ENCODE measurements at places on chromosomes 2 and 18.

GRCh38 chr18:67514901-67515540, 1.5 kb downstream of the DSEL start:
- DNase-seq: no peak

- no peak for DNase-seq
Measured at GRCh38 chr2:186910996-186911395, 62.0 kb upstream of the ZSWIM2 start.

DNA sequence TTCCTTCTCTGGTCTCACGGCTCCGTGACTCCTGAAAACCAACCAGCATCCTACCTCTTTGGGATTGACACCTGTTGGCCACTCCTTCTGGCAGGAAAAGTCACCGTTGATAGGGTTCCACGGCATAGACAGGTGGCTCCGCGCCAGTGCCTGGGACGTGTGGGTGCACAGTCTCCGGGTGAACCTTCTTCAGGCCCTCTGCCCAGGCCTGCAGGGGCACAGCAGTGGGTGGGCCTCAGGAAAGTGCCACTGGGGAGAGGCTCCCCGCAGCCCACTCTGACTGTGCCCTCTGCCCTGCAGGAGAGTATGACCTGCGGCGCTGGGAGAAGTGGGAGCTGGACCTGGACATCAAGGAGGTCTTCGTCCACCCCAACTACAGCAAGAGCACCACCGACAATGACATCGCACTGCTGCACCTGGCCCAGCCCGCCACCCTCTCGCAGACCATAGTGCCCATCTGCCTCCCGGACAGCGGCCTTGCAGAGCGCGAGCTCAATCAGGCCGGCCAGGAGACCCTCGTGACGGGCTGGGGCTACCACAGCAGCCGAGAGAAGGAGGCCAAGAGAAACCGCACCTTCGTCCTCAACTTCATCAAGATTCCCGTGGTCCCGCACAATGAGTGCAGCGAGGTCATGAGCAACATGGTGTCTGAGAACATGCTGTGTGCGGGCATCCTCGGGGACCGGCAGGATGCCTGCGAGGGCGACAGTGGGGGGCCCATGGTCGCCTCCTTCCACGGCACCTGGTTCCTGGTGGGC, 10.0 kb downstream of the PROC start:
- DNase-seq: no peak

DNA sequence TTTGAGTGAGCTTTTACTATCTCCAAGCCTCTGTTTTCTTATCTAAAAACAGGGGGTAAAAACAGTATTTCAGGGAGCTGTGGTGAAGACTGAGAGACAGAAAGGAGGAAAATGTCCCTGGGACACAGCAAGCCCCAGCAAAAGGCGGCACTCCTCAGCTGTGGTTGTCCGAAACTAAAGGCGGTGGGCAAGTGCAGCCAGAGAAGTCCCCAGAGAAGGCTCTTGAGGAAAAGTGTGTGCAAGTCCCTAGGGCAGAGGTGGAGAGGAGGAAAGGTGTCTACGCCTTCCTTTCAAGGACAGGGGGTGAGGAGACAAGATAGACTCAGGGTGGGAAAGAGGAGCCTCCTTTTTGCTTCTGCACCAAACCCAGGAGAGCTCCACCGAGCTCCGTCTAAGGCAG, 45.5 kb downstream of the CYP27C1 start:
- no peak for DNase-seq

- no peak for DNase-seq
Measured at GRCh38 chr18:58896734-58897508, 32.2 kb downstream of the ZNF532 start.

DNA sequence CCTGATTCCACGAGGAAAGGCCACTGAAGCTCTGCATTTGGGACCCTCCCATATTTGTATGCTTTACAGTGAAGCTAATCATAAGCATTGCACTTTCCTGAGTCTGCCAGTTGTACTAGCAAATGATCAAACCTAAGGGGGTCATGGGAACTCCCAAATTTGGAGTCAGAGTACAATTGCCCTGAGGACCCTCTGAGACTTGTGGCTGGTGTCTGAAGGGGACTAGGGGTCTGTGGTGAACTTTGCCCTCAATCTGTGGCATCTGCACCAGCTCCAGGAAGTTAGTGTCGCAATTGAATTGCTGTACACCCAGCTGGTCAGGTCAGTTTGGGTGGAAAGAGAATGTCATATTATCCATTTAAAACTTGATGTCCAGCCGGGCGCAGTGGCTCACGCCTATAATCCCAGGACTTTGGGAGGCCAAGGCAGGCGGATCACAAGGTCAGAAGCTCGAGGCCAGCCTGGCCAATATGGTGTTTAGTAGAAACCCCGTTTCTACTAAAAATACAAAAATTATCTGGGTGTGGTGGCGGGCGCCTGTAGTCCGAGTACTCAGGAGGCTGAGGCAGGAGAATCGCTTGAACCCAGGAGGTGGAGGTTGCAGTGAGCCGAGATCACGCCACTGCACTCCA, 18.1 kb downstream of the SOWAHC start:
- DNase-seq: no peak

DNA sequence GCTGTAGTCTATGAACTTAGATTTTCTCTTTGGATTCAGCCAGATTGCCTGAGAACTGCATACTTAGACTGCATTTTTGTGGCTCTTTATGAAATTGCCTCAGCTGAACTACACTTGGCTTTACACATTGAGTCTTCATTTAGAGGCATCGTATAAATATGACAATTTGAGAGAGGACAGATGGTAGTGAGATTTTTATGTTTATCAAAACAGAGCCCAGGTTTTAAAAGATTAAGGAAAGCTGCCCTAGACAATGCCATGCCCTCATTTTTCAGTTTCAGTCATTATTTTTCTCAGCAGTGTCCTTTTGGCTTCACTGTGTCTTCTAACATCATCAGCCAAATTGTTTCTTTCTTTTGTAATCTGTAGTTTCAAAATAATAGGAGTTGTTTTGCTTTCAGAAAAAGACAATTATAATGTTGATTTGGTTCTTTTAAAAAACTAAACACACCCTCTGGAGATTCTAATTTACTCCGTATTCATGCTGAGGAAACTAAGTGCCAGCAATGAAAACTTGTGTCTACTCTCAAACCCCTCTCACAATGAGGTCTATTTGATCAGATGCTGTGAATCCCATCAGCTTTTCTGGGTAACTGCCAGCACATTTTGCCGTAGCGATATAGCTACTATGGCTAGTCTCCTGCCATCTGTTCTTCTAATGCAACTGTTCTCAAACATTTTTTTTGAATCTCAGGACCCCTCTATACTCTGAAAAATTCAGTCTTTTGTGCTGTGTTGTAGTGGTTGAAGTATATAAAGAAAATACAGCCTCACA, 46.2 kb downstream of the TWSG1 start:
- peak; percentile 17 for DNase-seq

GRCh38 chr2:105449076-105449475, 50.2 kb upstream of the FHL2 start:
- DNase-seq: no peak
